ENCODE measurements at places on chromosomes 12 and 14.

GRCh38 chr12:124684971-124685688 lies 117.7 kb upstream of the NCOR2 start:
- no peak for DNase-seq

DNA sequence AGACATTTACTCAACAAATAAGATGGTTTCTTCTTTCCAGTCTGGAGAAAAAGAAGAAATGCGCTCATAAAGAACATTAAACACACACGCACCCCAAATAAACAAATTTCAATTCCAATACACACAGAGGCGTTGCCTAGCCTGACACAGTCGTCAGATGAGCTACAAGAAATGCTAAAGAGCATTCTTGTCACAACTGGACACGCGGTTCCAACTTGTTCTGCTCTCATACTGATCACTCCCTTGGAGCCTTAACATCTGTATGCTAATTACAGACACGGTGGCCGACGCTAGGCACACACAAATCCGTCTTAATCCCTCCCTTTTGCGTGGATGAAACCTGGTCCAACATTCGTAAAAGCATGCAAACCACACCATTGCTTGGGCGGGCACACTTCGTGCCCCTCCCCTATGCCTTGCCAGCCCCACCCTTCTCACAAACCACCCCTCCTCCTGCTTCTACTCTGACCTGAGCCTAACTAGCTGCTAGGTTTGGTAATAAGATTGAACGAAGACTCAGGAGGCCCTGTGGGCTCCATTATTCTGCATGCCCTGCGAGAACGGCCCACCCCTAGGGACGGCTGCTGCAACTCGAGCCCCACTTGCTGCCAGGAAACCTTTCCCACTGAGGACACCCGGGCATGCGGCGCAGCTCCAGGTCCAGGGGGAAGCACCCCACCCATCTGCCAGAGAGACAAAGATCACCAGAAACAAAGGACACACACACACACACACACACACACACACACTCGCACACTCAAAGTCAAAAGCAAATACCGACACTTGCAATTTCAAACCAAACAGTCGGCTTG lies 1.2 kb downstream of the KCNK10 start:
- no peak for DNase-seq

GRCh38 chr14:97253756-97254155 lies 456.6 kb downstream of the VRK1 start:
- DNase-seq = no peak

GRCh38 chr12:75913502-75914351 lies 117.8 kb downstream of the PHLDA1 start:
- no peak for DNase-seq

- DNase-seq = no peak
These were observed 72.7 kb upstream of the TSPAN8 start for GRCh38 chr12:71230542-71230941.

DNA sequence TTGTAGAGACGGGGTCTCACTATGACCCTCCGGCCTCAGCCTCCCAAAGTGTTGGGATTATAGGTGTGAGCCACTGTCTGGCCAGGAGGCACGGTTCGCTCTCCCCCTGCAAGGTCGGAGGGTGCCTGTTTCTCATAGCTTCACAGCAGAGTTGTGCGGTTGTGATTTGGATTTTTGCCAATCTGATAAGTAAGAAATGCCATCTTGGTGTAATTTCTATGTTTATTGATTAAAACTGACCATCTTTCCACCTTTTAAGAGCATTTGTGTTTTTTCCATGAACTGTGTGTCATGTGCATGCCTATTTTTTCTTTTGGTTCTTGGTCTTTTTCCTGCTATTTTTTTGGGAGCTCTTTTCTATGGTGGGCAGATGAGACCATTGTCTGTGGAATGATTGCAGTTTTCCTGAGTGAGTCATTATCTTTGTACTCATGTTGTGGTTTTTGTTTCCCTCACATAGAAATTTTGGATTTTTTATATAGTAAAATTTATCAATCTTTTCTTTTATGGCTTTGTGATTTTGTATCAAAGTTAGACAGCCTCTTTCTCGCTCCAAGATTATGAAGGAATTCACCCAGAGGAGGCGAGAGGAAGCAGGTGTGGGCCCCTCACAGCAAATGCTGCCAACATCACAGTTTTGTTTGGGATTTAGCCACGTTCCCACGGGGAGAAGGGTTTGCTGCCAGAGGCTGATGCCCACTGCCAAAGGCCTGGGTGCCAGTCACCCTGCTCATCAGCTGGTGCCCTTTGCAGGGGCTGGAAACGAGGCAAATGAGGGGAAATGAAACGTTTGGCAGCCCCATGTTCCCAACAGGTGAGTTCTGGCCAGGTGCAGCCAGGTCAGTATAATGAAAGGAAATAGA lies 47.2 kb downstream of the RFX4 start:
- no peak for DNase-seq

GRCh38 chr12:59657266-59657665 lies 61.4 kb downstream of the SLC16A7 start:
- DNase-seq = no peak

GRCh38 chr12:101876861-101877805 lies at the start of gene DRAM1:
Gene DRAM1 (plus strand): TSS chr12:101877580. CDS start chr12:101877790, 210 bp downstream.
- peak; percentile 38 for DNase-seq

DNA sequence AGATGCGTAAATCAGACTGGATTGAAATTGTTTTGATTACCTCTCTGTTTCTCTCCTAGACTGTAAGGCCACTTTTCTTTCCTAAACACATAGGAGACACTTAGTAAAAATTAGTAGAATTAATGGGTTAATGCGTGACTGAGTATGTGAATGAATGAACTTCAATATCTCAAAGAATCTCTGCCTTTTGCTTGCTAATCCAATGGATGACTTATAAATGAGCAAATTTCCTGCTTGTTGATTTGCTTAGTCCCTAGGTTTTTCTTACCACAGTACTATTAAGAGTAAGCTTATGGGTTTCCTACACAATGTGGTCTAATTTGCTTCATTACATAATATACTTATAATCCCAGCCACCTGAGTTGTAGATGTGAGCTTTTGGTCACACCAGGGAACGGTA lies 164.1 kb downstream of the SRGAP1 start:
- no peak for DNase-seq

DNA sequence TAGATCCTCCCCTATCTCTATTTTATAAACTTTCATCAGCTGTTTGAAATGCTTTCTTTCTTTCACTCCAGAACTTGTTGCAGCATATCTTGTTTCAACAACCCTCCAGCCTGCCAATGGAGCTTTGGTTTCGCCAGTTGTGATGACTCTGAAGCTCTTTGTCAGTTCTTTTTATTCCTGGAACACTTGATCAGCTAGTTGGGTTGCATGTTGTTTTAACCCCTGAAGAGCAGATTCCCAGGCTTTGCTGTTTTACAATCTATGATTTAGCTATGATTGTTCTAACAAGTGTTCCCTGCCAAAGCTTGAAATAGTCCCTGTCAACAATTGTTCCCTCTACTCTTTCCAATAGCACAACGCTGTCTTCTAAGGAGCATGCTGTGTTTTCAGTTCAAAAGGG lies 50.6 kb upstream of the FUT8 start:
- DNase-seq = no peak

GRCh38 chr12:23631786-23632377 lies 317.6 kb downstream of the SOX5 start:
- DNase-seq = no peak

DNA sequence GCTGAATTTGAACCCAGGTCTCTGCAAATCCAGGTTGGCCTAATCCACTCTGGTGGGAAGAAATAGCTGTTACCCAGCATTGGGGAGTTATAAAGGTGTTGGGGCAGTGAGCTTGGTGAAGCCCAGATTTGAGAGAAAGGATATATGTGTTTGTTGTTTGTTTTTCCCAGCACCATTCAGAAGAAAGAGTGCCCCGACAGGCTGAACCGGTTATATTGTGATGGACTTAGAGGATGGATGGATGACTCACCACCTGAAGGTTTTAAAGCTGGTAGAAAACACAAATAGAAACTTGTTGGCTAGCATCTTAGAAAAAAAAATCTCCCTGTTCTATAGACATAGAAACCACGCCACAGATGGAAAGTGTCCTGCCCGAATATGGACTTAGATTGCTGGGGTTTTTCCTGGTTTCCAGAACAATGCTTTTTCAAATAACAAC lies 404.6 kb downstream of the MED13L start:
- DNase-seq = no peak

GRCh38 chr14:50347521-50347920 lies 35.4 kb downstream of the DMAC2L start:
- DNase-seq = no peak

GRCh38 chr14:57686304-57686703 lies 179.6 kb downstream of the SLC35F4 start:
- no peak for DNase-seq

DNA sequence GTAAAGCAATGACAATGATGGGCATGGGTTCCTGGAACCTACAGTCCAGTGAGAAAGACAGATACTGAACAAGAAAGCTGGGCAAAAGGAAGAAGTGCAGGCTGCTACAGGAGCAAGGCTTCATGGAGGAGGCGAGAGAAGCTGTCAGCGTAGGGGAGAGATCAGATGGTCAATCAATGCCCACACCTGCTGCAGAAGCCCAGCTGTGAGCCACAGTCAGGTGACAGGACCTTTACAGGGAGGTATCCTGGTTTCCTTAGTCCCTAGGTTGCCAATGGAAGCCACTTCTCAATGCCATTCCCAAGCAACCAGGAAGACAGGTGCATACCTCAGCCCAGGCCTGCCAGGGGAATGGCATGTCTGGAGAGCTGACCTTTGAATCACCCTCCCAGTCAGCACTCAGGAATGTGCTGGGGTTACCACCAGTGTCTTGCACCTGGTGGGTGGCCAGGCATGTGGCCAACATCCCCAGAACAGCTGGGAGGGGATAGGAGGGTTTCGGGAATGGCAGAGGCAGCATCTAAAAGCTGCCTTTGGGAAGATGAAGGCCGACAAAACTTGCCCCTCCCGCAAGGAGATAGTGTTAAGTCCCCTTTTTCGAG lies 170.3 kb downstream of the TTC7B start:
- DNase-seq = no peak

DNA sequence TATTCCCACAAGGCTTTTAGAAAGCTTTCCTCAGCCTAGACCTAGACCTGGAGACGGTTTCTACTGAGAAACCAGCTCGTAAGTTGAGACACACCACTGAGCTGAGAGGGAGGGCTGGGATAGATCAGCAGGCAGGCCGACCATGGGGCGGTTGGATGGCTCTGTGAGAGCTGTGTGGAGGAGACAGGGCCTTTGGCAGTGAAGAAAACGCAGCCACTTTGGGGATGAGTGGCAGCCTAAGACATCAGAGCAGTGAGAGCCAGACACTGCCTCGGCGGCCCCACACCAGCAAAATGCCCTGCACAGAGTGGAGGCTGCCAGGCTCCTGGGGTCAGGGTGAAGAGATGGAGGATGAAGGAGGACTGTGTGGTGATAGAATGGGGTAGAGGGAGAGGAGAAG lies 46.0 kb downstream of the CACNA2D4 start:
- DNase-seq = no peak

DNA sequence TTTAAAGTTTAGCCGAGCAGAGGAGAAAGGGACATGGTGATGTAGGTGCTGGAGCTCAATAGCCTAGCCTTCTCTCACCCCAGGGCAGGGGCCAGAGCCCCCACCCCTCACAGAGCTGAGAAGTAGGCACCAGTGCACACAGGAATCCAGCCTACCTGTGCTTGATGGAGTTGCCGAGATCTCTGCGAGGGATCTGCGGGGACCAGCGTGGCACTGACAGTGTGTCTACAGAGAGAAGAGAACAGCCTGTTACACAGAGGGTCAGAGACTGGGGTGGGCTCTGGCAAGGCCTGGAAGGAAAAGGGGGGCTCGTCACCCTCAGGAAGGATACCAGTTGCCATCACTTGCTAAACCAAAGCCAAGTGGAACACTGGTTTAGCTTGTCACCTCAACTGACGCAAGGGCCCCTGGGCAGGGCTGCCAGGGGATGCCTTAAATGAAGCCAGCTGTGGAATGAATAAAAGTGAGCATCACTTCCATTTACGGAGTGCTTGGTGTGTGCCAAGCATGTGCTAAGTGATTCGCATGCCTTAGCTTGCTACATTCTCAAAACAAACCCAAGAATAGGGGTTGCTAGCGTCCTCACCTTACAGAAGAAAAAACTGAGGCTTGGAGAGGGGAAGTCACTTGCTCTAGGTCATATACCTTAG lies 220.8 kb upstream of the NOS1 start:
- no peak for DNase-seq

- DNase-seq = no peak
These were observed 228.5 kb upstream of the G2E3 start for GRCh38 chr14:30330445-30330844.

- DNase-seq = no peak
These were observed 9.6 kb upstream of the SYCP3 start for GRCh38 chr12:101748907-101749306.

DNA sequence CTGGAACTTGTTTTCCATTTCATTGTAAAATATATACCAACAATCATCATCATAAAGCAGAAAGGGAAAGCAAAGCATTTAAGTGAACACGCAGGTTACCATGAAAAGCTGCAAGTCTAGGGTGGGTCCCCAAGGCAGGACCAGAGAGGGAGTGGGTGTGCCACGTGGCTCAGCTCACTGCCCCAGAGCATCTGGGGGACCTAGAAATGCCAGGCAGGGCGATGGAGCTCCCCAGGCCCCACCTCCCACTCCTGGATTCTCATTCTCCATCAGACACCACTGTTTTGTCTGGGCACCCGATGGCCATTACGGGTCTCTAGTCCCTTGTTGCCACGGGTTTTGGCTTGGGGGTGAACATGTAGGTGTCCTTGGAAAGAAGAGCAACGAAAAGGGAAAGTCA lies 34.7 kb downstream of the BCL11B start:
- DNase-seq = no peak

DNA sequence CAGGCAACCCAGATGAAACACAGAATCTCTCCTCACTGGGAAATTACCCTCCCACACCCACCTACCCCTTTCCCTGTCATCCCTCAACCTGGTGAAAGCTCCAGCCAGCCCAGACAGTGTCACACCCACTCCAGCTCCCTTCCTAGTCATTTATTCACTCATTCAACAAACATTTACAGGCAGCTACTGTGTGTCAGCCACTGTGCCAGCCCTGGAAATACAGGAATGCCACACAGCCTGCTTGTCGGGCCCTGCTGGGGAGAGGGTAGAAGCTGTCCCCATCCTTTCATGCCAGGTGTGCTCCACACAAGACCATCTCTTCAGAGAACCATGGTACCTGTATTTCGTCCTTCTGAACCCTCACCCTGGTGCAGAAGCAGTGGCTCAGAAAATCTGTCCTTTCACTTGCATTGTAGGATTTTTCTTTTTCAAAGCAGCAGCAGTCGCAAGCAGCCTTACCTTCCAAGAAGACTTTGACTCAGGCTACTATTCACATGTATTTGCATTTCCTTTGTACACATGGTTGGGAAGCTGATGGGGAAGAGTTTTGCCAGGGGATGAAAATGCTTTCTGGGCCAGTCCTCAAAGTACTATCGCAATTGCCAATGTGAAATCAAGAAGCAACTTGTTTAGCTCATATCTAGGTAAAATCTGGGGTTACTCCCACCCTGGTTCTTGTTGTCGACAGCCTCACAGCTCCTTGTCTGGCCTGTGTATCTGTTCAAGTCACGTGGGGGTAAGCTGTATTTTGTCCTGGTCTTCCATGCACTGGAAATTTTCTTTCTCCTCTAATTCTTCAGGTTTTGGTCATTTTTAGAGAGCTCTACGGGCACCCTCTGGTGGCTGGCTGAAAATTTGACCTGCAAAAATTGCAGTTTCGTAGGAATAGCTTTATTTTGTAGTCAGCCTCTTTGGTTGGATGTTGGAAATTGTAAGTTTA lies 147.4 kb upstream of the EGLN3 start:
- no peak for DNase-seq

GRCh38 chr12:46388427-46389021 lies 16.0 kb upstream of the SLC38A2 start:
- DNase-seq = no peak

- DNase-seq = no peak
These were observed 1089.8 kb downstream of the FLRT2 start for GRCh38 chr14:86619726-86620125.

- DNase-seq = no peak
These were observed 933.0 kb downstream of the DIO2 start for GRCh38 chr14:79278286-79278797.

GRCh38 chr12:49298160-49298559 lies 3.2 kb downstream of the PRPH start:
- DNase-seq = no peak

All from stimulated activated CD8-positive, alpha-beta memory T cell treated with anti-CD3 and anti-CD28 coated beads, Interleukin-4, amount 100 ng/mL, for 1 hour (primary cell).